Lung microvascular endothelial cell (primary cell): ENCODE measurements at places on chromosomes 1 and 21.

DNA sequence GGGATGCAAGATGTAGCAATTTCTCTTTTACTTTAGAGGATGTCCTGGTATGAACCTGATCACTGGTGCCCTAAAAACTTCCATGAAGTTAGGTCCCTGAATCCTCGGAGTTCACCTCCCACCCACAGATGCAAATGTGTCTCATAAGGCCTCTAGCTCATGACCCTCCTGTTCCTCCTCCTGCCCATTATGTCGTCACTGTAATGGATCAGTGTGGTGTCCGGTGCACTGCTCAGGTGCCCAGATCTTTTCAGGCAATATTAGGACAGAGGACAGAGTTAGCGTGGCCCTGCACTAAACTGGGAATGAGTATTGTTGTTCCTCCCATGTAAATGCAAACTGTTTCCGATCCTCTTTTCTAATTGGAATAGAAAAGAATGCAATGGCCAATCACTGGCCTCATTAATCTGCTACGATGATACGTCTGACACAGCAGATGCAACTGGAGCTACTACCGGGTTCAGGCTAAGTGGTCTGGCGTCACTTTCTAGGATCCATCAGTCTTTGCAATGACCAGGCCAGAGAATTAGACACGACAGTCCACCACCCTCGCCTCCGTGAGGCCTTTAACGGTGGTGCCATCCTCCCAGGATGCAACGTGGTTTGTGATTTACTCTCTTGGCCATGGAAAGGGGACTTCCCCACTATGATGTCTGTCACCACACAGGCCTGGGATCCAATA, 3.4 kb upstream of the COL6A2 start:
- DNase-seq, result no peak

GRCh38 chr1:70411360-70411844, 334 bp downstream of the CTH start:
- no peak for DNase-seq

GRCh38 chr1:168861421-168862004, 132.5 kb upstream of the DPT start:
- no peak for DNase-seq

DNA sequence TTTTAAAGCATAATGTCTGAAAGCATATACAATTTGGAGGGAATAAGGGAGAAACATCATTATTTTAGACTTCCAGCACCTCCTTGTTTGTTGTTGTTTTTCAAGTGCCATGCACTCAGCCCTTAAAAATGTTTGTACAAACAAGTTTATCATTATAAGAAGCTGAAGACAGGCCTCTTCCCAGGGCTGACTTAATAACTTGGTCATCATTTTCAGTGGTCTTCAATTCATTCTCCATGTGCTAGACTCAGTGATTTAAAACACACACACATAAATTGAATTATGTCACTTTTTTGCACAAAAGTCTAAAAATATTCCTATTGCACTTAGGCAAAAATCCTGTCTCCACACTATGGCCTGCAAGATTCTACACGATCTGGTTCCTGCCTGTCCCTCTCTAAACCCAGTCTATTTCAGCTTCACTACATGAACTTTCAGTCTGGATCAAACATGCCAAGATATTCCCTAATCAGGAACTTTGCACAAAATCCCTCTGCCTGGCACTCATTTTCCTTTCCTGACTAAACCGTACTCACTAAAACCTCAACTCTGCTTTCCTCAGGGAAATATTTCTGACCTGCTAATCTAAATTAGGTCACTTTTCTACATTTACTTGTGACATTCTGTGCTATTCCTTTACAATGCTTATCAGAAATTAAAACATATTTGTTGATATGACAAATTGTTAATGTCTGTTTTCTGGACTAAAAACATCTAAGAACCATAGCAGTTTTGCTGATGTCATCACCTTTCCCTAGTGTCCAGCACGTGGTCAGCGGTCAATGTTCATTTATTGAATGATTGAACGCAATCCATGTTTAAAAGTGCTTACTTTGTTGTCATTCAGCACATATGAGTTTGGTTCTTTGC, 14.8 kb upstream of the GBP5 start:
- no peak for DNase-seq

DNA sequence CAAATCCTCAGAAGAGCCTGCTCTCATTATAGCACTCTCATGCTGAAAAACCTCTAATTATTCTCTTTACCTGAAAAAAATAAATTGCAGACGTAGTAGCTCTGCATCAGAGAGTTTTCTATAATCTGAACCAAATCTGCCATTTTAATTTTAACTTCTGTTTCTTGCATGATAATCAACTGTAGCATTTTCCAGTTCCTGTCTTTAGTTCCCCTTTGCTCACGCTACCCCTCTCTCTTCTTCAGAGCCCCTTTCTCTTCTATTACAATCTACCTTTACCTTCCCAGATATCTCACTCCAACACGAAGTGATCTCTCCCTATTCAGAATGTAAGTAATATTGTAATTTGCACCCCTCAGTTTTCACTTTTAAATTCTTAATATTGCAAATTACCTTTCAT, 31.4 kb downstream of the FMO1 start:
- no peak for DNase-seq

DNA sequence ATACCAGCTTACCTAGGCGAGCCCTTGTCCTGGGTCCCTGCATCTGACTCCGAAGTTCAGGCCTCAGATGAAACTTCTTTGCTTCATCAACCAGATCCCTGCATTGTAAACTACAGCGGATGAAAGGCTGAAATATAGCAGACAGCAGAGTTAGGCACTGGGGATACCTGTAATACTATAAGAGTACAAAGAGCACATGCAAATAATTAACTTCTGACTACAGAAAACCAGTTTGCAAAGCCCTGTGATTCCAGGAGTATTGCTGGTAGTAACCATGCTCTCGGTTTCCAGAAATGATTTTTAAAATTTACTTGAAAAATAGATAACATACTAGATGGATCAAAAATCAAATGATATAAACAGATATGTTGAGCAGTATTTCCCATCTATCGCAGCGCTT, 18.0 kb downstream of the KLHL12 start:
- DNase-seq, result no peak

DNA sequence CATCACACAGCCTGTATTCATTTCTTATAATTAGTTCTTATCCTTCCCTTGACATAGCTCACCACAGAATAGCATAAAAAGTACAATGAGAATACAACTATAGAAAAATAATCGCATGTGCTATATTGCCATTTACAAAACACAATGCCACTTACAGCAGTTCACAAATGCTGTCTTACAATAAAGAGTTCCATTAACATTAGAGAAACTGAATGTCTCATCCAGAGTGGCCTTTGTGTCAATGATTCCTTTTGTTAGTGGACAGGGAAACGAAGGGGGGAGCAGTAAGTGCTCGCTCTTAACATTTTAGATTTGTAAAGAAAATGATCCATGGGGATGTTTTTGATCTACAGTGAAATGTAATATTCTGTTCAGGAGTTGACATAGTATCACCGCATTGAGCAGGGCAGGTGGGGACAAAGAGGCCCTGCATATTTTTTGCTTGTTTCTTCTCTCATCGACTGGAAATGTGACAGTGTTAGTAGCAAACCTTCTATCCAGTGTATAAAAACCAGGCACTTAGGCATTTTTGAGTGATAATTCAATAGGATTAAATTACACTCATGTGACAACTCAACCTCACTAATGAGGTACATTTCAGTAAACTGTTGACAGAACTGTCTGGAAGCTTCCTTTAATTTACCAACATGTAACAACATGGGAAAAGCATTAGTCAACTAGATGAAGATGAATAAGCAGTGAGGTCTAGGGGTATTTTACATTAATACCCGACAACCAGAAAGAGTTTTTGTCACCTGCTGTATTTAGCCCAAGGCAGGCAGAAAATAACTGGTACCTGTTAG, 35.6 kb upstream of the RRP15 start:
- no peak for DNase-seq

DNA sequence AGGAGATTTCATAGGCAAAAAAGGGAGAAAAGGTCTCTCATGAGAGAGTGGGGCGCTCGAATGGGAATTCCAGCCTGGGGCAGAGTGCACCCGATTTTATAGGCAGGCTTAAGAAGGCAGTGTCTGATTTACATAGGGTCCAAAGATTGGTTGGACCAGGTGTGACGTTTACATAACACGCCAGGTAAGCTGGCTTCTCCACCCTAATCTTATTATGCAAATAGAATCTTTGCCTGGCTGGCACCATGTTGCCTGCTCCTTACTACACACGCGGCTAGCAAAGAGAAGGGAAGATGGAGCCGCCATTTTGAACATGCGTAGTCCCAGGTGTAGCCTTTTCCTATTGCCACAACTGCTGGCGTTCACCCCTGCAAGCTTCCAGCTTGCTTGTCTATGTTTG, 103.7 kb downstream of the SLC16A1 start:
- DNase-seq, result no peak

- DNase-seq, result no peak
Measured at GRCh38 chr1:119310301-119310700, 58.3 kb upstream of the HAO2 start.

- DNase-seq, result no peak
Measured at GRCh38 chr21:28299946-28300345, 692.7 kb downstream of the LTN1 start.

DNA sequence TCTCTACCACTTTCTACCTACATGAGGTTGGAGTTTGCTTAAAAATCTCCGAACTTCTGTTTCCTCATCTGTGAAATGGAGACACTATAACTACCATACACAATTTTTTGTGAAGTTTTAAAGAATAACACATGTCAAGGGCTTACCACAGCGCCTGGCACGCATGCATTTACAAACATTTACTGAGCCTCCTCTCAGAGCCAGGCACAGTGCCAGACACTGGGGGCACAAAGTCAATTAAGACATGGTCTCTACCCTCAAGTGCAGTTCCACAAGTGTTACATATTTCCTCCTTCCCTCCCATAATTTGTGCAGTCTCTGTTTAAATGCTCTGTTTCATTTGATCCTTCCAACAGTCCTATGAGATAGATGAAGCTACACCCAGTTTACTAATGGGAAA, 356.4 kb upstream of the ESRRG start:
- no peak for DNase-seq

GRCh38 chr1:10440794-10441193, 9.0 kb upstream of the CORT start:
- no peak for DNase-seq

DNA sequence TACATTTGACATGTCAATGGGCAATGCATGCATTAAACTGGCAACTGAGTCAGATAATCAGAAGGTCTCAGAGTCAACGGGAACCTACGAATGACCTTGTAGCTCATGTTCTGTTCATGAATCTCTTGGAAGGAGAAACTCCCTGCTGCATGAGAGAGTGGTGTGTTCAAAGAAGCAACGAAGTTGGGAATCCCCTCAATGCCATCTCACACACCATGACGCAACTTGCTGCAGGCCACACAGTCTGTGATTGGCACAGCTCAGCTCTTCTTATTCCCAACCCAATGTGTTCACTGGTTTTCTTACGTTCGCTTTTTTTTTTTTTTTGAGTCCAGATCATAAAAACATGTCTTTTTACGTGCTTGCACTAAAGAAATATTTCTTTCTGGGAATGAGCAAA, 53.5 kb upstream of the PRDM2 start:
- DNase-seq, result no peak

DNA sequence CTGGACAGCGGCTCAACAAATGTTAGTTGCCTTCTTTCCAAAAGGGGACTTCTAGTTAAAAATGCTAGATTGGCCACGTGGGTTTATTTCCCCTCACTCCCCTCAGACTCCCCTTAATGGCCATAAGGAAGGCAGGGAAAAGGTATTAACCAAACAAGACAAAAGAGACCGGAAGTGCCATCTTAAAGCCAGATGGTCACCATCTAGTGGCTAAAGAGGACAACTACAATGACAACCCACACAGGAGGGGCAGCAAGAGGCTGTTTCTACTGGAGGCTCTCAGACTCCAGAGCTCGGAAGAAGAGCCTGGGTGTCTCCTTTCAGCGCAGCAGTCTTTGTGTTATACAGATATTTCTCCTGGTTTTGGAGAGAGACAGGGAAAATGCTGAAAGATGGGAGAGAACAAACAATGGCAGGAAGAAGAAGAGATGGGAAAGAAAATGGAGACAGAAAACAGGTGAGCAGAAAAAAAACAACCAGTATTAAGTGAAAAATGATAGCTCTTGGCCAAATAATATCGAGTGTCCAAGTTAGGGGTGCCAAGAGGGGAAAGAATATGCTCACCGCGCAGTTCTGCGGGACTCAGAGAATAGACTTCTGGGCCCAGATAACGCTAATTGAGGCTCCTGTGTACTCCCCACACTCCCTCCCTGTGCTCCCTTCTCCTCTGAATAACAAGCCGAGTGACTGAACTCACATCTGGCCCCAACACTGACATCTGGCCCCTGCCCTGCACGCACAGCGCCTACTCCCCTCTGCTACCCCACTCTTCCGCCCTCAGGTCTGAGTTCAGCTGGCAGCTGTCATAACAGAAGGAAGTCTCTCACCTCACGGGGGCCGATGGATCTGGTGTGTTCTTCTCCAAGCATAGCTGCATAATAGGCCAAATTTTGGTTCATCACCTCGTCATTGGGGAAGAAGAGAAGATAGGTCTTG, 9.6 kb downstream of the P3H1 start:
- peak; percentile 75 for DNase-seq

GRCh38 chr1:236315518-236315917, 33.8 kb upstream of the ERO1B start:
- no peak for DNase-seq

DNA sequence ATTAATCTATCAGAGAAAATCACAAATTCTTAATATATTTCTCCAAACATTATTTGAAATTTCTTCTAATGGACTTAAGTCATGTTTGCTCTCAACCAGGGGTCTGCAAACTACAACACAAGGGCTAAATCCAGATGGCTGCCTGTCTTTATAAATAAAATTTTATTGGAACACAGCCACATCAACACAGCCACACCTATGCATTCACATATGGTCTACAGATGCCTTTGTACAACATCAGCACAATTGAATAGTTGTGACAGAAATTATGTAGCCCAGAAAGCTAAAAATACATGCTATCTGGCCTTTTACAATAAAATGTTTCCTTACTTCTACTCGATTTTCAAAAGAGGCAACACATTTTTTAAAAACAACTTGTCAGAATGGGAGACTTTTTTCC, 103.9 kb downstream of the DPYD start:
- no peak for DNase-seq

DNA sequence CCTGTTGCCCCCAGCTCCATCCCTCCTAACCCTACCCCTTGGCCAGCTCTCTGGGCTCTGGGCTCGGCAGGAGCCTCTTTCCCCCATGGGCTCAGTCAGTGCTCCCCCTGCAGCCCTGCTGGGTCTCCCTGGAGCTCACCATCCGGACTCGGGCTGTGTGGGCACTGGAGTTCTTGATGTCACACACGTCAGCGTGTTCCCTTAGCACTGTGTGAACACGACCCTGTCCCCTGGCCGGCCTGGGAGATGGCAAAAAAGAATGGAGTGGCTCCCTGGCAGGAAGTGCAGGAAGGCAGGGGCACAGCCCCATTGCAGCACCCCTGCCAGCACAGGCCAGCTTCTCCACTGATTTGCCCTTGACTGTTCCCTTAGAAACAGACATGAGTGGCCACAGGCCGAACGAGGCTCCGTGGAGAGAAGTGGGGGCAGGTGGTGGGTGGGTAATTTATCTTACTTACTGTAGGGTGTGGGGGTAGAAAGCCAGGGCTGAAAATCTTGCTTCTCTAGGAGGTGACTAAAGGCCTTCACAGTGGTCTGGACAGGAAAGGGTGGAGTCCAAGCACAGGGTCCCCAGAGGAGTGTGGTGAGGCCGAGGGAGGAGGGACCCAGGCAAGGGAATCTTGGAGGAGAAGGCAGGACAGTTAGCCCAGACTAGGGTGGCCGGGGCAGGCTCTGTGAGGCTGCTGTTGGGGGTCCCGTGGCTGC, 381.7 kb upstream of the VAMP3 start:
- no peak for DNase-seq
